ENCODE measurements at places on chromosomes 12 and 14.

DNA sequence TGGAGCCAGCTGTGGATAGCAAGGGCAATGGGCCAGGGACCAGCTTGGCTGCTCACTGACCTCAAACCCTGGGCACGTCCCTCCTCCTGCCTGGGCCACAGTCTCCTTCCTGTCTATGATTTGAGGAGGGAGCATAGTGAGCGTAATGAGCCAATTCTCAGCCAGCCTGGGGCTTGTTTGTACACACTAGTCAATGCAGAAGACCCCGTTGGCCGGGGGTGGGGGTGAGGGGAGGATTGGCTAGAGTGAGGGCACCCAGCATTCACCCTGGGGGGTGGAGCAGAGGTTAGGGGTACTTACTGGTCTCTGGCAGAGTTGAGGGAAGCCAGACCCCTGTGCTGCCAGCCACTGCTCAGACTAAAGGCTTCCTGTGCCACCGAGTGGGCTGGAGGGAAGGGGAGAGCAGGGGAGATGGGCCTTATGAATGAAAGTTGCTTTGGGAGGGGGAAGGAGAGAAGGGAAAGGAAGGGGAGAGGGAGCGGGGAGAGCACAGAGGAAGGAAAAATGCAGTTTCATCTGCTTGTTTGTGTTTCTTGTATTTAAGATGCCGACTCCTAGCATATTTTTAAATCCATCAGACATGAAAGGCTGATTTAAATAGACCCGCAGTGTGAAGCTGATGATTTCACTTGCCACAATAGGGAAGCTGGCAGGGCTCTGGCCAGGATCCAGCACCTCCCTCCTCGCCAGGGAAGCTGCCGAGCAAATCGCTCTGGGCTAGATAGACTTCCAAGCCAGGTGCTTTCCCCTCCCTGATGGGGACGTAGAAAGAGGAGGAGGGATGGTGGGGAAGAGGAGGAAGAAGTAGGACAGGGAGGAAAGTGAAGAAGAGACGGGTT, 114.0 kb downstream of the PRMT8 start:
- DNase-seq: no peak

DNA sequence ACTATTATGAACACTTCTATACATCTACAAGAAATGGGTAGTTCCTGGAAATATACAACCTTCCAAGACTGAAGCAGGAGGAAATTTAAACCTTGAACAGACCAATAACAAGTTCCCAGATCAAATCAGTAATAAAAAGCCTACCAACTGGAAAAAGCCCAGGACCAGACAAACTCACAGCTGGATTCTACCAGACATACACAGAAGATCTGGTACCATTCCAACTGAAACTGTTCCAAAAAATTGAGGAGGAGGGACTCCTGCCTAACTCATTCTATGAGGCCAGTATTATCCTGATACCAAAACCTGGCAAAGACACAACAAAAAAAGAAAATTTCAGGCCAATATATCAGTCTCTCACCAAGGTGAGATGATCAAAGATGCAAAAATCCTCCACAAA, 189.4 kb downstream of the RPS29 start:
- DNase-seq: no peak

GRCh38 chr12:95701275-95701674, 89.3 kb downstream of the NTN4 start:
- DNase-seq: no peak

DNA sequence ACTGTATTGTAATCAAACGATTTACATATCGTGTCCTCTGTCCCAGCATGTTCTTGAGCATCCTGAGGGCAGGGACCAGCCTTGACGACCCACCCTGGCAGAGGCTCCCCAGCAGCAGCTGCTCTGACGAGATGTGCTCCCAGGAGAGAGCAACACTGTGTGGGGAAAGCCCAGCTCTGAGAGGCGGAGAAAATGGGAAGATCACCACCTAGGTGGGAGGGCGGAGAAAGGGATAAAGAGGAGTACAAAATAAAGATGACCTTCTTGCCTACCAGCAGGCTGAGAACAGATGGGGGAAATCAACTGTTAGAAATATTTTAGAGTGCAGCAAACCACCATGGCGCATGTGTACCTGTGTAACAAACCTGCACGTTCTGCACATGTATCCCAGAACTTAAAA, 71.5 kb upstream of the CAPRIN2 start:
- no peak for DNase-seq

GRCh38 chr12:120346681-120347080, 19.1 kb upstream of the PLA2G1B start:
- no peak for DNase-seq

DNA sequence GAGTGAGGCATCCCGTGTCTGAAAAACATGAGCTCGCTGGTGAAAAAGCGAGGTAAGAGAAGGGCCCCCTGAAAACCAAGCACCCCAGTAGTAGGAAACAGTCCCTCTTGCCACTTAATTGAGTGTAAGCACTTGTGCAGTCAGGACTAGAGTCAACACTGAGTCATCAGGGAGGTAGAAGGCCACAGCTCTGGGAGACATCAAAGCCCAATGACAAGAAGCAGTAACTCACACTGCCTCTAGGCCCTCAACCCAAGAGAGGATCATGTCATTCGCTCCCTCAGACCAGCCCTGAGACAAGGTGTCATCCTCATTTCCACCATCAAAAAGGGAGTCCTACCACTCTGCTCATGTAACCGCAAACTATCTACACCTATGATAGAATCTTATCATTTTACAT, 17.8 kb downstream of the POMT2 start:
- DNase-seq: no peak

- DNase-seq: no peak
Observed at GRCh38 chr14:95477411-95478269, 38.8 kb downstream of the SYNE3 start.

GRCh38 chr12:27272373-27273028, 28.4 kb downstream of the STK38L start:
- DNase-seq: no peak

DNA sequence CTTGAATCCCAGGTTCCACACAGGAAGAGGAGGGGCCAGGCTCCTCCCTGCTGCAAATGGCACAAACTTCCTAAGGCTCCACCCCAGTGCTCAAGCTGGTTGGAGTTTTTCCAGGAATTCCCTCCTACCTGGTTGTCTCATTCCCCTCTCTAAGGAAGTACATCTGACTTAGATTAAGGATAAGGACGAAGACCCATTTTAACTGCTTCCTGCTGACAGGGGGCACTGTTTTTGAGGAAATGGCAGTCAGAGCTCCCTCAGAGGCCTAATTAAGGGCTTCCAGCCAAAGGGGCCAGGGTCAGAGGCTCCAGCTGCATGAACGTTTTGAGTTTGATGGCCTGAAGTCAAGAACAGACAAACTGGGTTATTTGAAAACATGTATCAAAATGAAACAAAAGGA, 1084.7 kb downstream of the SLC6A15 start:
- no peak for DNase-seq

DNA sequence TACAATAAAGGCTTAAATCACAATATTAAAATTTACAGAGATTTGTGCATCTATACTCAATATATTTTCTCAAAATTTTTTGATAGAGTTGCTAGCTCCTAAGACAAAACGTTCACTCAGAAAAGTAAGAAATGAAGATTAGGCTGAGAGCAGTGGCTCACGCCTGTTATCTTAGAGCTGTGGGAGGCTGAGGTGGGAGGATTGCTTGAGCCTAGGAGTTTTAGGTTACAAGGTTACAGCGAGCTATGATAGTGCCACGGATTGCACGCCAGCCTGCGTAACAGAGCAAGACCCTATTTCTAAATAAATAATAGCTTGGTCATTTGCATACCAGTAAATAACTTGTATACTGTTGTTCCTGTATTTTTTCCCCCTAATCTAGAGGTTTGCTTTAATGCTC, 35.0 kb upstream of the CFL2 start:
- DNase-seq: no peak

DNA sequence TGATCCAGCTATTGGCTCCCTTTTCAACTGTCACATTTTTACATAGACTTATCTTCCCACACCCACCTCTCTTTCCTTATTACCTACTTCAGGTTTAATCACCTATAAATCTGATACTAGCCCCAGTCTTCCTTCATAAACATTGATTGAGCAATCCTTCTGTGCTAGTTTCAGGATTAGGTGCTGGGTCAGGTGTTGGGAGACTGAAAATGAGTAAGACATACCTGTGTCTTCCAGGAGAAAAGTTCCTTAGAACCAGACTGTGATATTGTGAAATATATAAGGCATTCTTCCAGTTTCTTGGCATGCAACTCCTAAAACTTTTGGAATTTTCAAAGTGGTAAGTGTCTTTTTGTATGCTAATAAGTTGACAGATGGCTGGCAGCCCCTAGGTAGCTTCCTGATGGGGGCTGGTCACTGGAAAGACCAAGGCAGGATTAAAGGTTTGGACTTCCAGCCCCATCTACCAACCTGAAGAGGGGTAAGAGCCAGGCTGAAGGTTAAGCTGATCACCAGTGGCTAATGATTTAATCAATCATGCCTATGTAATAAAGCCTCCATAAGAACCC, 4.6 kb downstream of the ANO6 start:
- no peak for DNase-seq

GRCh38 chr14:72094844-72095582, 162.8 kb downstream of the RGS6 start:
- DNase-seq: no peak

DNA sequence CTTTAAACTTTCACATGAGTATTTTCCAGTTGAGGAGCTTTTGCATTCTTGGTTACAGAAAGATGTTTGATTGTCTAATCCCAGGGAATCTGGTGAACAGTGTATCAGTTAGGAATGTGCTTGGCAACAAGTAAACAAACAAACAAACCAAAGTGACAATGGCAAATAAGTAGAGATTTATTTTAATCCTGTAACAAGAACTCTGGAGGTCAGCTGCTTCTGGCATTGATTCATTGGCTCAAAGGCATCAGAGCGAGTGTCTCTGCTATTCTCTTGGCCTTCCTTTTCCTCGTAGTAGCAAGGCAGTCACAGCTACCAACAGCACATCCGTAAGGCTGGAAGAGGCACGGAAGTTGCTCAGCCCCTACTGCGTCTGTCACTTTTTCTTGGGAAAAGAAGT, 37.2 kb downstream of the CRADD start:
- DNase-seq: no peak

DNA sequence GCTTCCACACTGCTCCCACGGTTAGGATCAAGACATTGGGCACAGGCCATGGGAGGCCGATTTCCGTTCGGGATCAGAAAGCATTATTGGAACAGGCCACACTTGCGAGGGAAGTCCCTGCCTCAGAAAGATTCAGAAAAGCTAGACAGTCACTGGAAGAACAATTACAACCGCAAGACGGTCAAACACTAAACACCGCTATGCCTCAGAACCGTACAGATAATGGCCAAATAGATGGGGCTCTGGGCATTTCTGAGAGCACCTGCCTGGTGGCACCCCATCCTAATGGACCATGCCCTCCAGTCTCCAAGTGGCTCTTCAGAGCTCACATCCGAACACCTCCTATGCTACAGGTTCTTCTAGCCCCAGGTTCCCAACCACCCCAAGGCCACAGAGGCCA, 42.0 kb downstream of the SSH1 start:
- no peak for DNase-seq

DNA sequence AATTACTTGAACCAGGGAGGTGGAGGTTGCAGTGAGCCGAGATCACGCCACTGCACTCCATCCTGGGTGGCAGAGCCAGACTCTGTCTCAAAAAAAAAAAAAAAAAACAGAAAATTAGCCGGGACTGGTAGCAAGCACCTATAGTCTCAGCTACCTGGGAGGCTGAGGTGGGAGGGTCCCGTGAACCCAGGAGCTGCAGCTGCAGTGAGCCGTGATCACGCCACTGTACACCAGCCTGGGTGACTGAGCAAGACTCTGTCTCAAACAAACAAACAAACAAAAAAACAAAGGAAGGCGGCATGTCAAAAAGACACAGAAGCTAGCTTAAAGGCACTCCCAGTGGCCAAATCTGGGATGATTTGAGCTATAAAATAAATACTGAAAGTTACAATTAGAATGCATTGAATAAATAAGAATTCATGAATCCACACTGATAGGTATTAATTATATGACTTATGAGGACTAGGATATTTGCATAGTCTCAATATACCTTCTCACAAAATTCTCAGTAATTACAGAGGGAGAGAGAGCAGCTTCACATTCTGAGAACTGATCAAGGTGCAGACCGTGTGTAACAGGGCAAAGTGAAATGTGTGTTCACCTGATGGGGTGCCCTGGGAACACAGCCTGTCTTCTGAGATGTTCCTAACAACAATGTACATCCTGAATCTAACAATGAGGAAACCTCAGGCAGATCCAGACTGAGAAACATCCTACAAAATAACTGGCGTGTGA, 42.7 kb upstream of the GPR132 start:
- DNase-seq: no peak

- no peak for DNase-seq
Observed at GRCh38 chr12:57611108-57611826, at the start of gene ARHGEF25. Gene ARHGEF25 (plus strand): TSS chr12:57611435. CDS start chr12:57611895, 460 bp downstream.

DNA sequence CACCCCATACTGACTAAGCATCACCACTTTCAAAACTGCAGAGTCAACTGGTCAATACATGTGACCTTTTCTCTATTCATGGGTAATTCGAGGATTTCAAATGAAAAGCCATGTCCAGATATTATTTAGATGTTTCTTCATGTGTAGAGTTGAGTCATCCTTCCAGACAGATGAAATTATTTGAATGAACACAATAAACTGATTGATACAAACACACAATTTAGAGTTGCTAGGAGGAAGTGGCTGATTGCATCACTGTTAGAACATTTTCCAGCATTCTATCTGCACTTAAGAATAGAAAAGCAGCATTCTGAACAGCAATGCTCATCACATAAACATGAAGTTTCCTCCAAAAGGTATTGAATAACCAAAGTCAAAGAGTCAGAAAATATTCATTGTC, 273.5 kb upstream of the SOX5 start:
- no peak for DNase-seq

GRCh38 chr12:41548926-41549325, 360.8 kb downstream of the PDZRN4 start:
- DNase-seq: no peak

- DNase-seq: no peak
Observed at GRCh38 chr14:69579476-69579875, 4.8 kb upstream of the CCDC177 start.

GRCh38 chr12:58268069-58268468, 326.7 kb downstream of the ATP23 start:
- DNase-seq: no peak

DNA sequence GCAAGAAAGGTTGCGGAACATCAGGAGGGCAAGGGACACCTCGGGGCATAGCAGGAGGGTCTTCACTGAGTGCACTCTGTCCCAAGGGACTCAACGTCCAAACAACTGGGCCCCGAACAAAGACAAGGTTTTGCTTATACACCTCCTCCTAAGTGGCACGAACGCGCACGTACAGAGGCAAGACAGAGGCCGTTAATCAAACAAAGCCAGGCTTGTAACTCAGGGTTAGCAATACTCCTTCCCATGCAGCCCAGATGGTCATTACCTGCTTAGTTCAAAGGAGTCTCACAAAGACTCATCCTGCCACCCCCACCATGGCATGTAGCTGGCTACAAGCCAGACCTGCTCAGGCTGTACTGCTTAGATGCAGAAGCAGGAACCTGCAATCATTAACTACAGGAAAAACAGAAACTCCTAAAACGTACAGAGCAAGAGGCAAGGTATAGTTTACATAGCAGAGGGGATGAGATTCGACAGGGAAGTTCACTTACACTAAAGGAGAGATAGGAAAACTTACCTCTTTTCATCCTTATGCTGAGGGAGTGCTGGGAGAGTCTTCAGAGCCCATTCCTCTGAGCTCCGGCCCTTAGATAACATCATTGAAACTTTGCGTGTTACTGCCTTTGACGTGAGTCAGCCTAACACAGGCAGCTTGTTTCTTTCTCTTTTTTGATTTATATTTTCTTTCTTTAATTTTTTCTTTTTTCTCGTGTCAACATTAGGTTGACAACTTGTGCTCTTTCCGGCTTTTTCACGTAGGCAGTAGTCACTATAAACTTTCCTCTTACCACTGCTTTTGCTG, 1319.1 kb downstream of the TMEM121 start:
- no peak for DNase-seq
